ENCODE measurements at places on chromosomes 7 and 10.

DNA sequence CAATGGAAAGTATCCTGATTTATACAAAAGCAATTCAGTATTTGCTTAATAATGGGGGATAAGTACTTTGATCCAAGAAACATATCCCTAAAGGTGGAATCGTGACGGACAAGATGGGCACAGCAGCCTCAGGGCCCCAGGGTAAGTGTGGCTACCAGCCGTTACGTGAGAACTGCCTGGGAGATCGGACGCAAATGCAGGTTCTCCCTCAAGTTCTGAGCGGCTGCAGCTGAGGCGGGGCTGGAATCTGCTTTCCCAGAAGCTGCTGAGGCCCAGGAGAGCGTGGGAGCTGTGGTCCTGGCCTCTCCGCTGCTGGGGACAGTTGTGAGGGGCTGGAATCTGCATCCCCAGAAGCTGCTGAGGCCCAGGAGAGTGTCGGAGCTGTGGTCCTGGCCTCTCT is 13.5 kb downstream of the FOXL3 start:
- no peak for DNase-seq

DNA sequence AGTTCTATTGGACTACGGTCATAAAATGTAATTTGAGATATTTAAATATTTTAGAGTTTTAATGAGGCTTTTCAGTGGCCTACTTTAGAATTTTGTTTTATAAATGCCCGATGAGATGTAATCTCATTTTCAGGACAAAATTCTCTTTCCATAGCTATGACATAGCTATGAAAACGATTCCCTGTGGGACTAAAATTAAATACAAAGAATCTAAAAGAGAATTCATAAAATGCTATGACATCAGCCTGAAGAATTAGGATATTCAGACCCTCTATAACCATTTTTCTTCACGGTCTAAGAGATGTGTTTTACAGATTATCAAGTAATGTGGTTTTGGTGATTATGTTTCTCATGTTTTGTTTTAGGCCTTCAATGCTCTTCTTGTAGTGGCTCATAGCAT is 48.2 kb upstream of the ODAD2 start:
- DNase-seq, result no peak

DNA sequence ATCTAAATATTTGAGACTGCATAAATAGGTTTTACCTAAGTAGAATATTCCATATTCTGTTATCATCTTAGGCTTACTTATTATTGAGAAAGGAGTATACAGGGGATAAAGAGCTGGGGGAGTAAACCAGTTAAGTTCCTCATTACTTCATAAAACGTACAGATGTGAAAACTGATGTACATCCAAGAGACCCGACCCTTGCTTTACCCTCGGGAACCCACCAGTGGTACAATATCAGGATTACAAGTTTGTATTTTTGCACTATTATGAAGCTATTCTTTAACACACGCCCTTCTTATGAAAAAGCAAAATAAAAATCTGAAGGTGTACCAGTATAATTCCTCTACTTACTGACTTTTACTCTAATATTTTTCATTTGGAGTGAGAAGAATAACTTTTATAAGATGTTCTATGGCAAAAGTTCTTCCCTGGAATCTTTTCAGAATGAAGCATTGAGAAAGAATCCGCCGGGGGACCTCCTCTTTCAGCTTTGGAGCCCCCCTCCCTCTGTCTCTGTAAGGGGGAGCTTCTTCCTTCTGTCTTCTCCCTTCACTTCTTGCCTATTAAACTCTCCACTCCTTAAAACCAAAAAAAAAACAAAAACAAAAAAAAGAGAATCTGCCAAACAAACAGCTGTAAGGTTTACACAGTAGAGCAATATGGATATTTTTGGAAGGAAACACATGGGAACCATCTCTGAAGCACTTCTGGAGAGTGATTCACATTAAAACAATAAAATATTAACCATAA is 550.0 kb downstream of the TNS3 start:
- no peak for DNase-seq

DNA sequence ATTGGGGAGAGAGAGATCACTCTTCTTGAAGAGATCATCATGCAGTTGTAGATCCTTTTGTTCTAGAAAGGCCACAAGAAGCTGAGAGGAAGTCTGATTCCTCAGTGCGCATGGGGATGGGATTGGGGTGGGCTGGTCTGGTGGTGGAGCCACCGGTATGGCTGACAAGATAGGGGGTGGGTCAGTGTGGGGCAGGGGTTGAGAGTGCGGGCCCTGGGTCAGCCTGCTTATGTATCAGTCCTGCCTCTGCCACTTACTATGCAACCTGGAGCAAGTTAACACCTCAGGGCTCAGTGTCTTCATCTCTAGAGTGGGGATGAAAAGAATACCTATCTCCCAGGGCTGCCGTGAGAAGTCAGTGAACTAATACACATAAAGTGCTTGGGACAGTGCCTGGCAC is 8.0 kb downstream of the SMARCD3 start:
- DNase-seq, result no peak

DNA sequence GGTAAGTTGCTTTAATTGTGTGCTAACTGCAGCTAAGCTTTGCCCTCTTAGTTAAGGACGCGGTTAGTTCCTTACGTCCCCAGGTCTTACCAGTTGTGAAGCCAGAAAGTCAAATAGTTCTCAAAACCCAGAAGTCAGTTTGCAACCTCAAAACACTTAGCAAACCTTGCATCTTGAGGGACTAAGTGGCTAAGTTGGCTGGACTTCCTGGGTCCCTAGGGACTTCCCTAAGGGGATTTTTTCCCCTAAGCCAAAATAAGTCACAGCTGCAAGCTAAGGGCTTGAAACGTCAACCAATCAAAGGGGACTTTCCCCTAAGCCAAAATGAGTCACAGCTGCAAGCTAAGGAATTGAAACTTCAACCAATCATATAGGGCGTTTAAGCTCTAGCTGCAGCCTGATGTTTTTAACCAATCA is 36.2 kb upstream of the HECW1 start:
- DNase-seq, result no peak

- no peak for DNase-seq
Observed at GRCh38 chr7:85226361-85227085, 39.7 kb upstream of the SEMA3D start.

DNA sequence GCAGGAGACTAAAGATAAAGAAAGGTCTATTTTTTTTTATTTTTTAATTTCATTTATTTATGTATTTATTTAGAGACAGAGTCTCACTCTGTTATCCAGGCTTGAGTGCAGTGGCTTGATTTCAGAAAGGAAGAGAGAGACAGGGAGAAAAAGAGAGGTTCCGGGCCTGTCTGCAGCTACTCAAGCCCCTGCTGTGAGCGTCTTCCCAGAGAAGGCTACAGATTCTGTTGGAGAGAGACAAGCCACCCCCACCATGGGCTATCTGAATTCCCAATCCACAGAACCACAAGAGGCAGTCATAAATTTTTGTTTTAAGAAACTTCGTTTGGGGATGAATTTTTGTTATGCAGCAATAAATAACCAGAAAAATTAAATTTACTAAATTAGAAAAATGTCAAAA is 68.1 kb downstream of the CALN1 start:
- no peak for DNase-seq

- no peak for DNase-seq
Observed at GRCh38 chr7:135168001-135168400, 2.5 kb downstream of the CYREN start.

- no peak for DNase-seq
Observed at GRCh38 chr10:4704034-4704545, 121.9 kb upstream of the AKR1E2 start.

DNA sequence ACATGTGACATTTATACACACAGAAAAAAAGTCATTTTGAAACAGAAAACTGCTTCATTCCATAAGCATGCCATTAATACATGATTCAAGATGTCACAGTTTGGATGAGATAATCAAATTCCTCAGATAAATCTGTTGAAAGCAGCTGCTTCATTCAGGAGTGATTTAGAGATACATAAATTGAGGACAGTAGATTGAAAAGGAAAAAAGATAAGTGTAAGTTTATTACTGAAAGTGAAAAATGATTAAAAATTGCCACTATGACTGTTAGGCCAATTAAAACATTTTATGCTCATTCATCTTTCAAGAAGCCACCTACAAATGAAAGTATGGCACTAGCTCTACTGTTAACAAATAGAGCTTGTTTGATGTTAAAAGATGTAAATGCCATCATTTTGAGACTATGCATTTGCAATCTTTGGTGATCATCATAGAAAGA is 136.9 kb upstream of the CDK6 start:
- no peak for DNase-seq

- DNase-seq, result no peak
Observed at GRCh38 chr7:34869057-34869456, 168.2 kb downstream of the DPY19L1 start.

Measured in NCI-H526 treated with DMSO at 0.1 percent for 48 hours (cell line).